Keratinocyte (primary cell): ENCODE measurements at places on chromosomes 3 and 15. TPM values are rescaled to one million over a fixed set of nuclear protein-coding genes. Genes with fewer than 3 reads are reported as not detected.

Gene TM6SF1
- polyA plus RNA-seq: 0.05 TPM in 1 of 3 replicates, not detected in the others

Gene CASR
- 0.01 TPM in 1 of 3 replicates, not detected in the others for polyA plus RNA-seq

Gene VIPR1
- 4.5 to 10.0 TPM (median 8.5 TPM) in 3 replicates for polyA plus RNA-seq

Gene GOLGA8N
- 0.25 to 2.1 TPM (median 0.87 TPM) in 3 replicates for polyA plus RNA-seq

DNA sequence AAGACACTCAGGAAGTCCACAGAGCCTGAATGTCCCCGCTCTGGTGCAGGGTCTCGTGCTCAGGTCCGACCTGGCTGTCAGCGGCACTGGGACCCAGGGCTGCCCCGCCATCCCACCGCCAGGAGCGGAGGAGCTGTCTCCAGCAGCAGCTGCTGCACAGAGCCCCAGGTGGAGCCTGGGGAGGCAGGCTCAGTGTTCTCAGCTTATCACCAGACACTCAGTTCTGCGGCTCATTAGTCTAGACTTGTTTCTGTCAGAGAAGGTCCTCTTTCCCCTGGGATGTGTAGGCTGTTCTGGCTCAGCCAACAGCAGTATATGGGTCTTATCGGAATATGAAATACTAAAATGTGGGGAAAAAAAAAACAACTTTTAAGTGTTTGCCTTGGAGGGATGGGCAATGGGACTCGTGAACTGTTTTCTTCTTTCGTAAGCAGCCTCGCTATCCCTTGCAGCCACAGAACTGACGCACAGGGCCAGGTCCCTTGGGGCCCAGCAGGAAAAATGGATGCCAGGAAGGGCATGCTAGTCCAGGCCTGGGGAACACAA, 75.9 kb downstream of the KLF13 start:
- H3K27me3 ChIP-seq: no peaks in the 10 kb centered on the region
- no peaks in the 10 kb centered on the region for H3K36me3 ChIP-seq
- H3K4me1 ChIP-seq: peaks cover 49% of the 10 kb centered on the region
- DNase-seq: no peak

DNA sequence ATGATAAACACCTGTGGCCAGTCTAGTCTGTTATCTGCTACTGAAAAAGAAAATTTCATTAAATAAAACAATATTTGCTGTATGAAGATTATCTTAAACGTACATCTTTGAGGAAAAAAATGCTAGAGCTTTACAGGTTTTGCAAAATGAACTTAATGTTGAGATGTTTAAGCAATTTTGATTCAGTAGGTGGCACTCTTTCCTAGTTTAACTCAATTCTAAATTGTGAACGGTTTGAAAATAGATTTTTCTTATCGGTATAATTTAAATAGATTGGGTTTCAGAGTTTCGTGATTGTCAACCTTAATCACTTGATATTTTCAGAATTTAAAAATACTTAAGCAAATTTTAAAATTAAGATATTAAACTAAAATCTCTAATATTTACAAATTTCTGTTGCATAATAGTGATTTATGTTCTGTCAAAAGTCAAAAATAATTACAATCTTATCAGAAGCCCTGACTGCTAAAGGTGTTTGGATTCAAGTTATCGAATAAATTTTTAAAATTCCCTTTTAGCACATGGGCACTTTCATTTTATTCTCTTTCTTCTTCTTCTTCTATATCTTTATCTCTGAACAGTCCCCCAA, 7.0 kb upstream of the RNF111 start:
- H3K27ac ChIP-seq: no peak overlapping the region
- no peak overlapping the region for H3K4me3 ChIP-seq
- peaks cover 11% of the 10 kb centered on the region for H3K4me1 ChIP-seq
- no peaks in the 10 kb centered on the region for H3K36me3 ChIP-seq

- H3K36me3 ChIP-seq: no peaks in the 10 kb centered on the region
- DNase-seq: no peak
- no peak overlapping the region for H3K4me3 ChIP-seq
- H3K27me3 ChIP-seq: no peaks in the 10 kb centered on the region
- no peaks in the 10 kb centered on the region for H3K4me1 ChIP-seq
Observed at GRCh38 chr15:67722030-67722817, 103.1 kb upstream of the SKOR1 start.

DNA sequence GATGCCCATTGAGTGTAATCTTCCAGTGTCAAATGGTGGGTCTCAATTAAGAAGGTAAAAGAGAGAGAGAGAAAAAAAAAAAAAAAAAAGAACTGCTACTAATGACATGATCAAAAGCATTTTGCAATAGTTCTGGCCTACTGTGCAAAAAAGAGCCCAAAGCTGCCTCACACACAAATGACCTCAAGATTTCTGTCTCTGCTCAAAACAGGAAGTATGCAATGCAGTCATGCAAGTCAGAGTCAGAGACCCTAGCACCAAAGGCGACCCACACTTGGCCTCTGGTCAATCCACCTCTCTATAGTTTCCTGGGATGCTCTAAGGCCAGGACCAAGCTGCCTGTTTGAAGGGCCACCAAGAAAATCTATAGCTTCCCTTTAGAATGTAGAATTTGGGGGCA, 323.5 kb downstream of the VPS13C start:
- peaks cover 3% of the 10 kb centered on the region for H3K4me1 ChIP-seq
- no peak overlapping the region for H3K27ac ChIP-seq
- no peaks in the 10 kb centered on the region for H3K36me3 ChIP-seq
- no peaks in the 10 kb centered on the region for H3K27me3 ChIP-seq

- H3K27me3 ChIP-seq: no peaks in the 10 kb centered on the region
- DNase-seq: no peak
- peaks cover 57% of the 10 kb centered on the region for H3K4me1 ChIP-seq
- peak overlapping the region; percentile 80 for H3K27ac ChIP-seq
Observed at GRCh38 chr3:58009026-58009748, 965 bp downstream of the FLNB start.

DNA sequence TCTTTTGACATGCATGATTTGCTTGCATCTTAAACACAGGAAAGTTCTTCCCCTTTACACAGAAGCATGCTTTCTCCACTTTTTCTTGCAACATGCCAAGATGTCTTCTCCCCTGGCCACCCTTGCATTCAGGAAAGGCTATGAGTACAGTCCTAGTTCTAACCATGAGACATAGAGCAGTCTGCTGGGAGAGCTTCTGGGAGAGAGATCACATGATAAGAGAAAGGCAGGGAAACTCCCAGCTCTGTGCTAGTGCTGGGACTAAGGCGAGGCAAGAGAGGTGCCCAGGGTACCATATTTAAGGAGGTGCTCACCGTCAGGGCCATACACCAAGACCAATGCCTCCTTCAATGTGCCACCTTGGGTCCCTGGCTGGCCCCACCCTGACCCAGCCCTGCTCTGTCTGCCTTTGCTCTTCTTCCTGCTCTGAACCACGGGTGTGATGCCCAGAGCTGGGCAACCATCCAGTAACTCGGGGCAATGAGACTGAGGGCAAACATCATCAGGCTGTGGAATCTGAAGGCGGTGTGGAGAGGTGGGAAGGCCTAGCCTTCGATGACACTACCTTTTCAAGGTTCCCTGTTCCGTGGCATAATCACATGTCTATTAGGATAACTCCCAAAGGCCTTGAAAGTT, 77.4 kb upstream of the PRR20G start:
- DNase-seq: no peak
- no peaks in the 10 kb centered on the region for H3K36me3 ChIP-seq
- no peak overlapping the region for H3K4me3 ChIP-seq
- no peak overlapping the region for H3K27ac ChIP-seq
- H3K27me3 ChIP-seq: peaks cover 19% of the 10 kb centered on the region
- no peaks in the 10 kb centered on the region for H3K4me1 ChIP-seq

DNA sequence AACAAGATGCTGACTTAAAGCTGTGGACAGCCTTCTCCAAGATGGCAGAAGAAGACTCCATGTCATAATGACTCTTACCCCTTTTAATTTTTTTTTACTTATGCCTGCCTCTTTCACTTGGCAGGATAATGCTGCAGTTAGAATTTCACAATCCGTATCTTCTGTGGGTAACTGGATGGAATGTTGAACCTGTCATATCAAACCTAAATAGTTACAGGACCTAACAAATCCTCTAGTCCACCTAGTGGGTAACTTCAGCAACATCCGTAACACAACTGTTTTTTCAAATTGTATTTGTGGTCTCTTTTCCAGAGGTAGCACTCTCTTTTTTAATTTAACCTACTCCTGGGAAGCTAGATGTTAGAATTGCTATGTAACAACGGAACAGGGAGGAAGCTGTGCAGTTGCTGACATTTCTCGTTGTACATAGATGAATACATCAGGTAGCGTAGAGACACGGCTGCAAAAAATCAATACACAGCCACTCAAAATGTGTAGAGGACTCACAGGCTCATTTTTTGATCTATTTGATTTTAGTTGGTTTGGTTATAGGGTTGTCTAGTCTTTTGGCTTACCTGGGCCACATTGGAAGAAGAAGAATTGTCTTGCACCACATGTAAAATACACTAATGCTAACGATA, 43.9 kb upstream of the TRPM1 start:
- no peak for DNase-seq
- H3K27me3 ChIP-seq: no peaks in the 10 kb centered on the region
- H3K4me1 ChIP-seq: no peaks in the 10 kb centered on the region
- H3K27ac ChIP-seq: no peak overlapping the region
- no peak overlapping the region for H3K4me3 ChIP-seq

DNA sequence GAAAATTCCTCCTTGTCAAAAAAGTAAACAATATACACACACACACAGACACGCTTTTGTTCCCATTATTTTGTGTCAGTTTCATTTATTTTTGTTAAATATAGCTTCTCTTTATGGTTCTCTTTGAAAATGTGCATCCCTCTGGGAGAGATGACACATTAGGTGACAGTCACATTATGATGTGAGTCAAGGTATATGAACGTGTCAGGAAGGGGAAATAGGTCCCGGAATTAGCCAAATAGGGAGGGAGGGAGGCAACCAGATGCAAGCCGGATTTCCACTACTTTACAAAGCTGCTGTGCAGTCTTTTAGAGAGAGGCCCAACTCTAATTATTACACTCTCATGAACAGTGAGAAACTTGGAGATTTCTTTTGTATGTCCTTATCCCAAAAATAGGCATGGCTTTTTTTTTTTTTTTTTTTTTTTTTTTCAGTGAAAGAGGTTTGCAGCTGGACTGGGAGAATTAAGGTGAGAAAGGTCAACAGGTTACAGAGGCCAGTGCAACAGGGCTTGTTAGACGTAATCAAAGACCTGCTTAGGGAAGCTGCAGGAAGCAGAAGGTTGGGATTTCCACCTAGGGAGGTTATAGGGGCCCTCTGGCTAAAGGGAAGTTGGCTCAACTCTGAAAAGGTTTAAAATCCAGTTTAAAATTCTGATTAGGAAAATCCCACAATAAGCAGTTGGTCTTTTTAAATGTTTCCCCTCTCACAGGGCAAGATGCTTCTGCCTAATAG, 240.5 kb upstream of the UBE2E1 start:
- no peaks in the 10 kb centered on the region for H3K27me3 ChIP-seq
- no peak for DNase-seq
- H3K4me3 ChIP-seq: no peak overlapping the region
- H3K4me1 ChIP-seq: peaks cover 5% of the 10 kb centered on the region

- no peak overlapping the region for H3K27ac ChIP-seq
- peaks cover 3% of the 10 kb centered on the region for H3K27me3 ChIP-seq
- no peak for DNase-seq
- H3K36me3 ChIP-seq: no peaks in the 10 kb centered on the region
- no peak overlapping the region for H3K4me3 ChIP-seq
Observed at GRCh38 chr3:16130066-16130465, 44.4 kb upstream of the GALNT15 start.

- no peaks in the 10 kb centered on the region for H3K27me3 ChIP-seq
- H3K36me3 ChIP-seq: peaks cover 2% of the 10 kb centered on the region
- DNase-seq: no peak
- no peak overlapping the region for H3K4me3 ChIP-seq
Observed at GRCh38 chr3:172126741-172127140, 87.4 kb downstream of the FNDC3B start.
